ENCODE measurements at places on chromosomes 16 and 17.

DNA sequence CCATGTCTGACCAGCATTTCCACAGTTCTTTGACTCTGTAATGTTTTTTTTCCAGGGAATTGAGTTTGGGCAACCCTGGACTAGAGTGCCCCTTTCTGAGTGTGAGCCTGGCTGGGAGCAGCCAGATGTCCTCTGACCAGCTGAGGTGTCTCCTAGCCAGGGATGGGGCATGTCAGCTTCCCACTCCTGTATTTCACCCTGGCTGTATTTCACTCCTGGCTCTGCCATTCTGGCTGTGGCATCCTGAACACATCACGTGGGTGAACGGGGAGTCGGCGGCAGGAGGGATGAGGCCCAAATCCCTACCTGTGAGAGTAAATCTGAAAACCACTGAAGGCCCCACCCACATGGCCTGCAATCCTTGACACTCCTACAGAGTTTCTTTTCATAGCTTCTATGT is 31.3 kb downstream of the KDM8 start:
- H3K27me3 ChIP-seq = no peaks in the 10 kb centered on the region
- H3K4me3 ChIP-seq = no peak overlapping the region
- H3K36me3 ChIP-seq = no peaks in the 10 kb centered on the region
- peaks cover 7% of the 10 kb centered on the region for H3K4me1 ChIP-seq
- DNase-seq = no peak

DNA sequence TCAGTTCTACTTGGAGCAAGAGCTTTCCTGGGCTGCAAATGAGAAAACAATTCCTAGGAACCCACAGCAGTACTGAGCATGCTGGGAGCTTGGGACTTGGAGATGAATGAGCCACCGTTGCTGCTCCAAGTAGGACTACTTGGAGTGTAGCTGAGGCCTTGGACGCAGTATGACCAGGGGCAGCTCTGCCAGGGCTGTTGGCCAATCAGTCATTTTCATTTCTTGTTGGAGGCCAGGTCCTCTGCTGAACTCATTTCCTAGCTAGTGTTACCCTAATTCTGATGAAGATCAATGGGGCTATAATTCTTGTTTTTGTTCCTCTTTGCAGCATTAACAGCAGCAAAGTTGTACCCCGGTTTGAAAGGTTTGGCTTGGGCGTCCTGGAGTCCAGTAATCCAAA is 8.0 kb upstream of the LGALS9 start:
- no peak for DNase-seq
- no peaks in the 10 kb centered on the region for H3K36me3 ChIP-seq
- no peaks in the 10 kb centered on the region for H3K27me3 ChIP-seq
- H3K4me3 ChIP-seq = no peak overlapping the region
- no peaks in the 10 kb centered on the region for H3K4me1 ChIP-seq

DNA sequence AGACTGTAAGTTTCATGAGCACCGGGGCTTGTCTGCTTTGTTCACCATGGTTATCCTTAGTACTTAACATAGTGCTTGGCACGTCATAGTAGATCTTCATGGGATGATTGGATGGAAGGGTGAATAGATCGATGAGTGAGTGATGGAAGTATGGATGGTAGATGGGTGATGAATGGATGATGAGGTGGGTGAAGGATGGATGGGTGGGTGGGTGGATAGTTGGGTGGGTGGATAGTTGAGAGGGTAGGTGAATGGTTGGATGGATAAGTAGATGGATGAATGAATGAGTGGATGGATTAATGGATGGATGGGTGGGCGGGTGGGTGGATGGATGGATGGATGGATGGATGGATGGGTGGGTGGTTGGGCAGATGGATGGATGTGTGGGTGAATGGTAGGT is 133.2 kb upstream of the PLCG2 start:
- no peak overlapping the region for H3K4me3 ChIP-seq
- no peak for DNase-seq
- no peaks in the 10 kb centered on the region for H3K4me1 ChIP-seq
- peak overlapping the region; percentile 71 for H3K27ac ChIP-seq

GRCh38 chr17:43814714-43815113 is 18.2 kb downstream of the MPP3 start:
- H3K4me3 ChIP-seq = no peak overlapping the region
- DNase-seq = no peak
- no peak overlapping the region for H3K27ac ChIP-seq
- H3K27me3 ChIP-seq = no peaks in the 10 kb centered on the region
- H3K4me1 ChIP-seq = no peaks in the 10 kb centered on the region
- H3K36me3 ChIP-seq = no peaks in the 10 kb centered on the region

- H3K27me3 ChIP-seq = no peaks in the 10 kb centered on the region
- H3K27ac ChIP-seq = no peak overlapping the region
- DNase-seq = no peak
- H3K36me3 ChIP-seq = no peaks in the 10 kb centered on the region
- no peak overlapping the region for H3K4me3 ChIP-seq
Measured at GRCh38 chr16:52389045-52389444, 157.9 kb downstream of the TOX3 start.
